Epithelial cell of proximal tubule (primary cell): ENCODE measurements at places on chromosomes 5 and 9. TPM values are rescaled to one million over a fixed set of nuclear protein-coding genes. Genes with fewer than 3 reads are reported as not detected.

Gene FOXI1
- not detected in 2 replicates for total RNA-seq

DNA sequence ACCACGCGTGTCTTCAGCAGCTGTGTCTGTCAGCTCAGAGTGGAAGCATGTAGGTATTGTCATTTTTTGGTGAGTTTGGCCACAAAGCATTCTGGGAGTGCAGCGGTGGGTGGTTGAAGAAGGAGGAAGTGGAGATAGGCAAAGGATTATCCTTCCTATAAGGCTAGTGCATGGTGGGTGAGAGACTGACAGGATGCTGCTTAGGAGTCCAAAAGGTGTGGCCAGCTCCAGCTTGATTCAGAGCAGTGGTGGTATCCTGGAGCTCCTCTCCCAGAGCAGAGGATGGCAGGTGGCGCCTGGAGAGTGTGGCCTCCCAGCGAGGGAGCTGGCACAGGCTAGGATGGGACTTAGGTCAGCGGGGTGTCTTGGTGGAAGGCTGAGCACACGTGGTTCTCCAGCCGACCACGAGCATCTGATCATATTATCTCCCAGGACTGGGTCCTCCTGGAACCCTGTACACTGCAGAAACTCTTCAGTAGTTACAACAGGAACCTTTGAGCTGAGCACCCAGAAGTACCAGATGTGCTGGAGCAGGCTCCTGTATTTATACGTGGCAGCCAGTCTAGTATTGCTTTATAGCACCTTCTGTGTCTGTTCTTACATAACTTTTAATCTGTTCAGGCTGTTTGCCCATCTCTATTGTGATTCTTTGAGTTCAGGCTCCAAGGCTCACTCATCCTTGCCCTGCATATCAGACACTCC is 29.6 kb downstream of the MAML1 start:
- no peak for DNase-seq

Gene KCNT1
- total RNA-seq: not detected in 2 replicates

- DNase-seq: no peak
These were observed 106.3 kb upstream of the SPOCK1 start for GRCh38 chr5:137605411-137605810.

Gene GLIPR2
- total RNA-seq: 23.6 and 42.7 TPM in 2 replicates

DNA sequence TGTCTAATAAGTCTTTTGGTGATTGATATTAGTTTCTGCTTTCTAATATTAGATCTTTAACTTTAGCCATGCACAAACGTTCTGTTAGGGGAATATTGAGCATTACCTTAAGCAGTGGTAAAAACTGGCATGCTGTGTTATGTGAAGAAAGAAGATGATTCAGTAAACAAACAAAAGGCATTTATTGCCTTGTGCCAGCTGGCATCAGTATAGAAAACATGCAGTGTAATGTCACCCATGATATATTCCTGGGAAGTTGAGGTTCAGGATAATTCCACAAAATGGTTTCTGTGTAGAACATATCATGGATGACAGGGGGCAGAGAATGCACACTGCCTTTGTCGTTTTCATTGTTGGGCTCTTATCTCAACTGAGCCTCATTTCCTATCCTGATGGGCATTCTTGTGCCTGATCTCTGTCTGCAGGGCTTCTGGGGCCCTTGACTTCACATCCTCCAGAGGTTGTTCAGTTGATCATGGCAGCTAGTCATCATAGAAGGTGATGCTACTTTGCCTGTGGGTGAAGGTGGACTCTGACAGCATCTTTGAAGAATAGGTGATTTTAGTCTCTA is 24.2 kb downstream of the LRRTM2 start:
- DNase-seq: no peak

GRCh38 chr9:129202613-129203555 is 24.8 kb upstream of the IER5L start:
- no peak for DNase-seq

DNA sequence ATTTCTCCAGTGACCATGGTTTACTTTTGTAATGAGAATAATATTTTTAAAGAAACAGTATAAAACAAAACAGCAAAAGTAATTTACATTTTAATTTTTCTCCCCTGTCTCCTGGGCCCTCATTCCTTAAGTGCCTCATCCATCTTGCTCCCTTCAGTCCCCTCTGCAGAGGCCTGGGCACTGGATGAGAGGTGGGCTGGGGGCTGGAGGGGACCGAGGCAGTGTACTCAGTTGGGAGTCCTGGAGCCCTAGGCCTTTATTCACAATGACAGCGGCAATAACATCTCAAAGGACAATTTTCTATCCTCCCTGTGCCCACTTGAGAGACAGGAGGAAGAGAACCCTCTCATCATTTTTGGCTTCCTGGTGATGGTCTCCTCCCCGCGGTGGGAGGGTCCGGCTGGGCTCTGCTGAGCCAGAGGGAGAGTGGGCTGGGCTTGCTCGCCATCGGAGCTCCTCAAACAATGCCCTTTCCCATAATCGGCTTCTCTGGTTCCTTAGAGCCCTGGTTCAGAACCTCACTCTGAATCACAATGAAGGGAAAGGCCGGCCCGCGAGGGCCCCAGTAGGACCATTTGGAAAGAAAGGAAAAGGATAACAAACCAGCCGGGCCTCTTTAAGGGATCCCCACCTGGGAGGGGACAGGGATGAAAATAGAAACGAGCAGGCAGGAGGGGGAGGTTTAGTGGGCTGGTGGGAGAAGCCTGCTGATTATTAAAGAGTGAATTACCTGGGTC is 9.7 kb upstream of the SMIM32 start:
- no peak for DNase-seq

DNA sequence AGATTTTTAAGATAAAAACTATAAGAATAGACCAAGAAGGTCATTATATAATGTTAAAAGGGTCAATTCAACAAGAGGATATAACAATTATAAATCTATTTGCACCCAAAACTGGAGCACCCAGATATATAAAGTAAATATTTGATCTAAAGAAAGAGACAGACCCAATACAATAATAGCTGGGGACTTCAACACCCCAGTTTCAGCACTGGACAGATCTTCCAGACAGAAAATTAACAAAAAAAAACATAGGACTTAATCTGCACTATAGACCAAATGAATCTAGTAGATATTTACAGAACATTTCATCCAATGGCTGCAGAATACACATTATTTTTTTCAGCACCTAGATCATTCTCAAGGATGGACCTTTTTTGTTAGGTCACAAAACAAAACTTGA is 331.9 kb downstream of the SPOCK1 start:
- DNase-seq: no peak

GRCh38 chr9:127423934-127424675 is at the start of gene ZNF79:
Gene ZNF79, plus strand, starts transcription at chr9:127424382. Its CDS starts 406 bp downstream, at chr9:127424788.
- DNase-seq: peak; percentile 61

Gene IFNK
- not detected in 2 replicates for total RNA-seq

- DNase-seq: no peak
These were observed 82.9 kb upstream of the TRIO start for GRCh38 chr5:14060218-14060617.

DNA sequence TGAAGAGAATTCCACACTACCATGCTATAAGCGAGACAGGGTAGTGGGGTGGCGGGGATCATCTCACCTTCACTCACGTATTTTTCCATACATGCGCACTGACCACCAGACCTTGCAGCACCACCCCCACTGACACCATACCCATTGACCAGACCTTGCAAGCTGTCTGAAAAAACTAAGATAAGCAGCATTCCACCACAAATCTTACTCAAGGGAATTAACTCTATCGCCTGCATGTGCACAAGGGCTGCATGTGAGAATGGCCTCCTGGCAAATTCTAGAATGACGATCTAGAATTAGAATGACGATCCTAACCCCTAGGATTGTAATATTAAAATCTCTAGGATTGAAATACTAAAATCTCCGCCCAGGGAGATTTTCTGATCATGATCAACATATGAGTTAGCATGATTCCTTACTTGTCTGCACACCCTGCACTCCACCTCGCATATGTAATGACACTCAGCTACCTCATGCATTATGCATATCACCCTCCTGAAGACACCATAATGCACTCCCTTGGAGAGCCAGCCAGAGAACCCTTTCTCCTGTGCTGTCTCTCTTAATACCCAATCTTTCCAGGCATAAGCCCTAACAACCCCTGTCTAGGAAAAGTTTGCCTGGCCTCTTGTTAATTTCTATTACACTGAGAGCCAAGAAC is 11.7 kb downstream of the SOX30 start:
- DNase-seq: no peak

Gene PCDHB2
- under 0.01 and 0.17 TPM in 2 replicates for total RNA-seq

GRCh38 chr5:12099296-12099695 is 195.1 kb upstream of the CTNND2 start:
- DNase-seq: no peak

GRCh38 chr5:76787237-76787636 is 31.6 kb upstream of the F2RL1 start:
- DNase-seq: no peak

Gene IL17B
- total RNA-seq: not detected in 2 replicates

- no peak for DNase-seq
These were observed 44.4 kb downstream of the HMGCR start for GRCh38 chr5:75381456-75381855.

DNA sequence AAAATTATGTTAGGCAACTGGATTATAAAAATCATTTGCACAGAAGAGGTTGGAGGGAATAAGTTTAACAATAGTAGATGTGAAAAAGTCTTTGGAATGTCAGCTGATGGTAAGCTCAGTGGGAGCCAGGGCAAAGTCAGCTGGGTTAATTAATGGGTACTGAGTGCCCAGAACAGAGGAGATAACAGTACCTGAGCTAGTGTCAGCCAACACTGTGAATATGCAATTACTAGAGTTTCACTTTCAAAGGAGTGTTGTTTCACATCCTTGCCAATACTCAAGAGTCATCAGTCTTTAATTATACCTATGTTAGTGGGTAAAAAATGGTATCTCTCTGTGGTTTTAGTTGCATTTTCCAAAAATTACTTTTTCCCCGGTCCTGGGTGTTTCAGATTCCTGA is 135.1 kb downstream of the KIF4B start:
- DNase-seq: no peak

GRCh38 chr9:82036086-82036485 is 47.5 kb downstream of the SPATA31D1 start:
- DNase-seq: no peak

- DNase-seq: no peak
These were observed 81.6 kb downstream of the PLPP1 start for GRCh38 chr5:55453211-55453610.

Gene CDO1
- total RNA-seq: 1.7 and 2.1 TPM in 2 replicates

Gene ITGA1
- 2.2 and 3.2 TPM in 2 replicates for total RNA-seq

DNA sequence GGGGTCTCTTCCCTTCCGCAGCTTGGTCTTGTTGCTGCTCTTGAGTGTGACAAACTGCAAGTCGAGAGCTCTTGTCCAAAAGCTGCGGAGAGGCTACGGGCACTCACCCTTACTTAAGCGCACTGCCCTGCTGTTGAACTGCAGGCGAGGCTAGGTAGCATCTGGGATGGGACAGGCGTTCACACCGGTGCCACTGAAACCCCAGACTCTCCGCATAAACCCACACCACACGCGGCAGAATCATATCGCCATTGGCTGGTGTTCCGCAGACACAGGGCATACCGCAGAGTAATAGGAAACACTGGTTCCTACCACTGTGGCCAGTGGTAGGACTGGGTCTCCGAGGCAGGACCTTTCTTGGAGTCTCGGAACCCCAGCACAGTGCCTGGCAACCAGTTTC is 2.2 kb upstream of the NPR3 start:
- no peak for DNase-seq

Gene CBY3
- not detected in 2 replicates for total RNA-seq

GRCh38 chr9:93951655-93952118 is 3.5 kb downstream of the BARX1 start:
- DNase-seq: no peak

GRCh38 chr5:87137283-87137682 is 130.4 kb upstream of the RASA1 start:
- DNase-seq: no peak

DNA sequence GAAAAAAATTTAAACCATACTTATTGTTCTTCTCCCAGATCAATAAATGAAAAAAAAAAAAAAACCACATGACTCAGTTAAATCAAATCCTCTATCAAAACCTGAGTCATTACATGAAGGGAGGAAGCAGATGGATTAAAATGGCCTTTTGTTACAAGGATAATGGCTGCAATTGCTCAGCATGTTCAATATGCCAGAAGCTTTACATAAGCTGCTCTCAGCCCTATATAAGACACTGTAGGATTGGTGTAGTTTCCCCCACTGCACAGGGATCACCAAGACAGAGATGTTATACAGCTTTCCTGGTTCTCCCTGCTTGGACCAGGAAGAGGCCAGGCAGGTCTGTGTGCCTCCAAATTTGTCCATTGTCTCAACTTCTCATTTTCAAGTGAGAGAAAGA is 101.6 kb upstream of the MAP1B start:
- no peak for DNase-seq

Gene FSD1L
- total RNA-seq: 1.6 and 1.7 TPM in 2 replicates

Gene PRUNE2
- total RNA-seq: 0.63 and 1.5 TPM in 2 replicates

DNA sequence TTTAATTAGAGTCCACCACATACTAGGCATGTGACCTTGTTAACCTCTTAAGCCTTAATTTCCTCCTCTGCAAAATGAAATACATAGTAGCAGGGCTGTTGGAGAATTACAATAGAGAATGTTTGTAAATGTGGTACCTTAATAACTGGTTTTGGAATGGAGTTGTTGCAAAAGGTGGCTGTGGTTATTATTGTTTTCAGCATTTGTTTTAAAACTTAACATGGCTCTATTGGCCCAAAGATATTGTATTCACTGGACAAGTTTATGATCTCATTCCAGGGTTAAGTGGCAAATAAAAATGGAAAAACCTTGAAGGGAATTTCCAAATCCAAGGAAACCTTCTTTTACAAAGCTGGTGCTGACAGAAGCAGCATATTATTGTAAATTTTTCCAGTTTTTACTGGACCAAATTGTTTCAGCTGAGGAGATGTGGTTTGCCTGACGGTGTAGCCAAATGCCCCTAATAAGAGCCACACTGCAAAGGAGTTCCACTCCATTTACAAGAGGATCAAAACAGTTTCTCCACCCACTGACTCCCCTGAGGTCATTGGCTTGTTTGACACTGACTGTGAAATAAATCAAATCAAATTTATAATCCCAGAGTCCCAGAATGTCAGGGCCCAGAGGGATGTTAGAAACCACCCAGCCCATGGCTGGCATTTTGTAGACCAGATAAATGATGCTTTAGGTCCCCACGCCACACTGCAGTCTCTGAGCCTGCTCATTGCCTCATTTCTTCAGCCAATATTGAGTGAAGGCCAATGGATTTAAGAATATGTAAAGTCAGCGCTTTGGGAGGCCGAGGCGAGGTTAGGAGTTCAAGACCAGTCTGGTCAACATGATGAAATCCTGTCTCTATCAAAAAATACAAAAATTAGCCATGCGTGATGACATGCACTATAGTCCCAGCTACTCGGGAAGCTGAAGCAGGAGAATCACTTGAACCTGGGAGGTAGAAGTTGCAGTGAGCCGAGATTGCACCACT is 45.2 kb downstream of the ADRA1B start:
- no peak for DNase-seq

GRCh38 chr9:86407022-86407421 is 52.8 kb upstream of the TUT7 start:
- peak; percentile 40 for DNase-seq
